ENCODE measurements at places on chromosomes 1 and 21.

GRCh38 chr1:102219463-102219862 lies 222.7 kb upstream of the OLFM3 start:
- no peak for DNase-seq

- DNase-seq = no peak
Measured at GRCh38 chr1:53449021-53449420, 10.2 kb upstream of the DMRTB1 start.

DNA sequence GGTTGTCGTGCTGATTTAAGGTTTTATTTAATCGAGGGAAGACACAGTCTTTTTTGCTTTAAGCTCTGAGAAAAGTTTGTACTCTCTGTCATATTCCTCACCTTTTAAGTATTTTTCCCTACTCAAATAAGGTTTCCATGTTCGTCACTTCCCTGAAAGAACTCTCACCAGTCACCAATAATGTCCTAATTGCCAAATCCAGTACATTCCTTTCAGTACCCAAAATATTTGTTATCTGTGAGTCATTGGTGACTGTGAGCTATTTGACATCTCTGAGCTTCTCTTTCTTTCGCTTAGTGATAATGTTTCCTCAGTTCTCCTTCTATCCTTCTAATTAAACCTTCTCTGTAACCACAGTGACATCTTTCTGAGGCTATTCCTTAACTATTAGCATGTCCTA lies 874.2 kb upstream of the ADGRL2 start:
- no peak for DNase-seq

- DNase-seq = no peak
Measured at GRCh38 chr1:100483230-100483629, 54.7 kb upstream of the GPR88 start.

DNA sequence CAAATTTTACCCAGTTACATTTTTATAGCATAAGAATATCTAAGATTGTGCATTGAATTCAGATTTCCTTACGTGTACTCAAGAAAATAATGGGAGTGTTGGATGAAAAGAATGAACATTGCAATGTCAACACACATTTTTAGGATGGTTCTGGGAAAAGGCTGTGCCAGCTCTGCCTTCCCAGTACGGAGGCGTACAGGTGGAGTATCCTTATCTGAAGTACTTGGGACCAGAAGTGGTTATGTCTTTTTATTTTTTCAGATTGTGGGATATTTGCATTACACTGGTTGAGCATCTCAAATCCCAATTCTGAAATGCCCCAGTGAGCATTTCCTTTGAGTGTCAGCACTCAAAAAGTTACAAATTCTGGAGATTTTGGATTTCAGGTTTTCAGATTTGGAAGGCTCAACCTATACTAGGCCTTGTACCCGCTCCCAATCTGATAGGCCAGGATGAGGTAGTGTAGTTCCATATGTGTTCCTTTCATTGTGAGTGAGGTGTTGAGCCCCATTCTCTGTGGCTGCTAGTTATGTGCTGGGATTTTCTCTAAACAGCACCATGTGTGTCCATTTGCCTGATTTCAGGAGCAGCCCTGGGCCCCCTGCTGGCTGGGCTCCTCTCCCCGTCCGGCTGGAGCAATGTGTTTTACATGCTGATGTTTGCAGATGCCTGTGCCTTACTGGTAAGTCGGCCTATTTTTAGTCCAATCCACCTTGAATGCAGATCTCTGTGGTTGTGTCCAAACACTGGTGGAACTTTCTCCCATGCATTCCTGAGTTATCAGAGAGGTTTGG lies 60.8 kb downstream of the SLC37A1 start:
- no peak for DNase-seq

GRCh38 chr1:220483700-220484099 lies 44.2 kb upstream of the MARK1 start:
- DNase-seq = no peak

DNA sequence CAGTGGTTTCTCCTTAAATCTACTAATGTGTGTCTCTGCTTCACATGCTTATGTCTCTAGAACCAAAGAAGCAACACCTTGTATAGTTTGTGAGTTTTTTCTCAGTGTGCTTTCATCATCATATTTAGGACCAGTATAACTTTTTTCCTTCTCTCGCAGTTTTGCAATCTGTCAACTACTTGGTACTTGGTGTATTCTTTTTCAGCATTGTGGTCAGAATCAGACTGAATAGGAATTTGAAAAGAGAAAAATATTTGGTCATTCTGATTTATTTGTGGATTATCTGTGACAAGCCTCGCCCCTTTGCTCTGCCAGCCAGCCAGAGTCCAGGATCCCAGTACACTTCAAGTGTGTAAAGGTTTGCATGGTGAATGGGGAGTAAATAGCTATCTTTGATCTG lies 122.3 kb downstream of the C1orf21 start:
- DNase-seq = no peak

- no peak for DNase-seq
Measured at GRCh38 chr1:175872588-175872987, 129.2 kb upstream of the TNR start.

- no peak for DNase-seq
Measured at GRCh38 chr1:185561629-185562028, 172.6 kb upstream of the HMCN1 start.

GRCh38 chr1:243672539-243673074 lies 177.4 kb downstream of the AKT3 start:
- DNase-seq = no peak

- DNase-seq = peak; percentile 53
Measured at GRCh38 chr1:92484472-92485380, 2.0 kb downstream of the GFI1 start.

GRCh38 chr1:60848583-60849188 lies 233.7 kb upstream of the NFIA start:
- no peak for DNase-seq

DNA sequence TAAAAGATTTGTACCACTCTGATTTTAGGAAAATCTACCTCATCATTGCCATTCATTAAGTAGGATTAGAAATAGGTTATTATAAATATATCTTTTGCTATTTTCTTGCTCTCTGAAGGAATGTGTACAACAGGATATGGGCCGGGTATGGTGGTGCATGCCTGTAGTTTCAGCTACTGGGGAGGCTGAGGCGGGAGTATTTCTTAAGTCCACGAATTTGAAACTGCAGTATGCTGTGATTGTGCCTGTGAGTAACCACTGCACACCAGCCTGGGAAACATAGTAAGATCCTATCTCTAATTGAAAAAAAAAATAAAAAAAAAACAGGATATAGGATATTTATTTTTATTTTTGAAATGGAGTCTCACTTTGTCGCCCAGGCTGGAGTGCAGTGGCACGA lies 50.0 kb downstream of the CLIC4 start:
- DNase-seq = no peak

DNA sequence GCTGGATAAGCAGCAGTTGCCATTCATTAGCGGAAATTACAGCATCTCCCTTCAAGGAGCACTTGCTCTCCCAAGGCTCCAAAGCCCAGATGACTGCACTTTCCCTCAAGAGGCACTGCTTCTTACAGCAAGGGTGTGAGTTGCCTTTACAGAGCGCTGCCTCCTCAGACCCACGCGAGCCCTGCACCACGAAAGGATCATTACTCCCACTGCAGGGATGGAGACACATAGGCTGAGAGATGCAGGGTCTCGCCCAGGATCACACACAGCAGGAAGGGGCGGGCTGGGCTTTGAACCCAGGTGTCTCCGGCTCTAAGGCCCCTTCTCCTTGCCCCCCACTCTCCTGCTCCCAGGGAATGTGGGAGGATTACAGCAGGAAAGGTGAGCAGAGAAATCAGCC lies 405.5 kb downstream of the MATN1 start:
- DNase-seq = no peak
